Stimulated activated CD4-positive, alpha-beta T cell treated with anti-CD3 and anti-CD28 coated beads, Interleukin-15, amount 100 ng/mL, for 48 hours (primary cell): ENCODE measurements at places on chromosomes 3 and 15.

DNA sequence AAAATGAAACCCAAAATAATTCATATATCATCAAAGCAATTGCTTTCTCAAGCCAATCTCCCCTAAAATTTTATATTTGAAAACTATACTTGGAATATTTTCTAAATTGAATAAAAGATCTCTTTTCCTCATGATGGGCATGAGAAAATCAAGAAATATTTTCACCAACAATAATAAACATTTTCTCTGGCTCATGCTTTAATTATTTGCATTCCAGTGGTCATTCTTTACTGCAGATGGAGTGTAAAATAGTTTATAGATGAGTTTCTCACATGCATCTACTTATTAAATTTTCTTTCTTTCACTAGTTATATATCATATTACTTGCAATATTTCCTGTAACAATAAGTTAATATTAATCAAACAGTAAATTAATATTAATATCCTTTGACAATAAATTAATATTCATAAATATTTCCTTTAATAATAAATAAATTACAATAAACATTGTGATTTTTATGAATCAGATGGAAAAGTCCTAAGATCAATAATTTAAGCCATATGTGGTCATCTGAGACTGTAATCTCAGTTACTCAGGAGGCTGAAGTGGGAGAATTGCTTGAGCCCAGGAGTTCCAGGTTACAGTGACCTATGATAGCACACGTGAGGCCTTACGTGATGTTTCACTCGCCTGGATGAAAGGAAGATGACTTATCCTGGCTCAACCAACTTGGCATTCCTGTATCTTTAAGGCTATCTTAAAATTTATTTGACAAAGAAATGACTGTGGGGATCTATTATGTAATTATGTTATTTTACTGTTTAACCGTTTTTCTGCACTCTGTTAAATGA, 958.8 kb downstream of the ZPLD1 start:
- DNase-seq, result no peak

DNA sequence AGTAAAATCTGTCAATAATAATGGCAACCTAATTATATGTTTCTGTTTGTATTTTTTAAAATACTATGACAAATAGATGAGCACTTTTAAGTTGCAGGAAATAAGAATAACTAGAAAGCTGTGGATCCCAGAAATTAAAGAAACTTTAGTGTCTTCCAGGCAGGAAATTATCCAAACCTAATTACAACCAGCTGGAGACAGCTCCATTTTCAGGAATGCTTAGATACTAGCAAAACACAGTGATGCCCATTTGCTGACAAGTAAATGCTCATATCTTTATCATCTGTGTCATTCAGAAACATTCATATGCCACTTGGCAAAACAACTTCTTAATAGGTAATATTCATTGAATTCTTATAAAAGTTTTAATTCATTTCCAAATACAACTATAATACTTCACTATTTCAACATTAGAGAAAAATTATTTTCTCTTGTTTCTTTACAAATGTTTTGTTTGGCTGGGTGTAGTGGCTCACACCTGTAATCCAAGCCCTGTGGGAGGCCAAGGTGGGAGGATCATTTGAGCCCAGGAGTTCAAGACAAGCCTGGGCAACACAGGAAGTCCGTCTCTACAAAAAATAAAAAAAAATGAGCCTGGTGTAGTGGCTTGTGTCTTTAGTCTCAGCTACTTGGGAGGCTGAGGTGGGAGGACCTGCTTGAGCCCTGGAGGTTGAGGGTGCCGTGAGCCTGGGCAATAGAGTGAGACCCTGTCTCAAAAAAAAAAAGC, 169.1 kb upstream of the TSPAN3 start:
- no peak for DNase-seq

GRCh38 chr15:27592036-27592760, 506.9 kb downstream of the OCA2 start:
- DNase-seq, result no peak

- DNase-seq, result no peak
Observed at GRCh38 chr3:192079098-192079497, 618.1 kb downstream of the PYDC2 start.

- no peak for DNase-seq
Observed at GRCh38 chr3:167821248-167821805, 85.8 kb downstream of the SERPINI1 start.

- no peak for DNase-seq
Observed at GRCh38 chr3:158105710-158106253, 438 bp downstream of the SHOX2 start.

- DNase-seq, result no peak
Observed at GRCh38 chr15:101482526-101483371, 6.8 kb downstream of the PCSK6 start.

GRCh38 chr3:42886294-42886822, 10.7 kb upstream of the CYP8B1 start:
- no peak for DNase-seq

DNA sequence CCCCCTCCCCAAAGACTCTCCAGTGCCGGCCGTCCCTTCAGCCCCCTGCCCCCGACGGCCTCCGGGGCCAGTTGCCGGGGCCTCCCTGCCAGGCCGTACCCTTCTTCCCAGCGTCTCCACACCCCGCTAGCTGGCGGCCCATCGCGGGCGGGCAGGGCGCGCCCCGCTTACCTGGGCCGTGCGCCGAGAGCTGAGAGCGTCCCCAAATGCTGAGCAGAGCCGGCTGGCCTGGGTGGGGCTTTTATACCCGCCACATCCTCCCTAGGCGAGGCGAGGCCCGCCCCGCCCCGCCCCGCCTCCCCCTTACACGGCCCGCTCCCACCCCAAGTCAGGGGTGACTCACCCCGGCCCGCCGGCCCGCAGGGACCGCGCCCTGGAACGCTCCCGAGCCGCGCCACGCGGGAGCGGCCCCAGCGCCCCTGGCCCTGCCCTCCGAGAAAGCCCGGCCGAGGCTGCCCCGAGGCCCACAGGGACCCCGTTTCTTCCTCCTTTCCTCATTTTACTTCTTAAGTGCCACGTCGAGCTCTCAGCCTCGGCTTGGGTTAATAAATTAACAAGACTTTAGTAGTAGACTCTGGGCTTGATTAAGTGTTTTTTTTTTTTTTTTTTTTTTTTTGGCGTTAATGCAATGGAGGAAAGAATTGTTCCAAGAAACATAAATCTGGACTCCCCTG, at the start of gene ANXA2:
Gene ANXA2 (minus strand): TSS at position 215 of the 674 bp plus-strand sequence. CDS start 11,911 bp downstream, outside the sequence.
- DNase-seq, result peak; percentile 72

- no peak for DNase-seq
Observed at GRCh38 chr3:39250116-39250747, 29.6 kb downstream of the CX3CR1 start.

DNA sequence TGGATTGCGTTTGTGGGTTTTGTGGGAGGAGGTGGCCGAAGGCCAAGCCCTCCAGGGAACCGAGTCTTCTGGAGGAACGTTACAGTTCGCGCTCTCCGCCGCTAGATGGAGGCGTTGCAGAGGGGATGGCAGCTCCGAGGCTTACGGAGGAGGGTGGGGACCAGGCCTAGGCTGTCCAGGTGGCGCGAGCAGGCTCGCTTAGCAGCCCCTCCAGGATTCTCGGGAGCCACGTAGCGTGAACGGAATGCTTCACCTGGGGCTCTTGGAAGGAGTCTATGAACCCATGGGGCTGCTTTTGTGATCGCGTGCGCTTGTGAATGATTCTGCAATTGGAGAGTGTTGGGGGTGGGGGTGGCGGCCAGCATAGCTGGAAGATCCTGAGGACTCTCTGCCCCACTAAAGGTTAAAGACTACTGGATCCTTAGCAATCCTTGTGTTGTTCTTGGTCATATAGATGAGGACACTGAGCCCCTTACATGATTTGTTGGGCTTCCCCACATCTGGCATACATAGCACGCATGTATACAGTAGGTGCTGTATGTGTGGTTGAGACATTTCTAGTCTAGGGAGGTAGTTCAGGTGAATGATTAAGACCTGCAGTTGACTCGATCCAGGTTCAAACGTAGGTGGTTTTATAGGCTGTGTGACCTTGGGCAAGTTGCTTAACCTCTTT, 25.7 kb downstream of the FAM3D start:
- peak; percentile 12 for DNase-seq

DNA sequence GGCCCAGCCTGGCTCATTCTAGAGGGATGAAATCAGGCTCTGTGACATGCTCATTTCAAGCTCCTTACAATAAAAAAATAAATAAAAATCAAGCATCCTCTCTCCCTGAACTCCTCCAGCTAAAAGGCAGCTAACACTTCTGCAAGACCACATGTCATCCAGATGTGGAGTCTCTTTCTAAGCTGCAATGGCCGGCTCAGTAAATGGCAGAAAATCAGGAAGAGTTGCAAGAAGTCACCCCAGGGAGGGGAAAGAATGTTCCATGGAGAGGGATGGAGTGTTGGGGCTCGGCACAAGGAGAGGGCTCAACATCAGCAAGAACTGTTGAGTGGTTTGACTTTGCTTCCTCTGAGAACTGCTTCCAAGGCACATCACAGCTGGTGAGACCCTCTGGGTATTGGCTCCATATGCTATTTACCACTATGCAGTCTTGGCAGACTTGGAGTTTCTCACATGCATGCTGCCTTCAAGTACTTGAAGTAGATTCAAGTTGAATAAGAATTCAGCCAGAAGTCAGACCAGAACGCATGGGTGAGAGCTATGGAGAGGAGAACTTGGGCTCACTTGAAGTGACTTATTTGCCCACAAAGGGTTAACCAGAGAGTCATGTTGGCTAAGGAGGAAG, 689.0 kb downstream of the NTRK3 start:
- DNase-seq, result no peak

- DNase-seq, result no peak
Observed at GRCh38 chr3:100581650-100582049, 27.8 kb upstream of the ADGRG7 start.

GRCh38 chr3:43693594-43693993, 2.9 kb downstream of the ABHD5 start:
- DNase-seq, result no peak

DNA sequence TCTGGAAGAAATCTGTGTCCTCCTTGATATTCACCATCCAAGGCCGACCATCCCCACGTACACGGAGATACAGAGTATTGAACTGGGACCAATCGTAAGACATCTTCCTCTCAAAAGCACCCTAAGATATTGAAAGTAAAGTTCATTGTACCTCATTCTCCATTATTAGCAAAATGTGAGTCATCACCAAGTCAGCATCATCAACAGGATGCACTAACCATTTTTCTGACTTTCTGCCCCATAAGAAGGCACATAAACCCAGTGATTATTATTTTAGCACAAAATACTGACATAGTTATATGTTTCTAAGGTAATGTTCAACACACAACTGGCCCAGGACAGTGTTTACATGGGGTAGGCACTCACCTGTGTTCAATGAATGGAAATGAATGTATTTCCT, 7.4 kb downstream of the NDUFAF1 start:
- DNase-seq, result no peak

- no peak for DNase-seq
Observed at GRCh38 chr15:100986158-100986896, 67.2 kb downstream of the LRRK1 start.

DNA sequence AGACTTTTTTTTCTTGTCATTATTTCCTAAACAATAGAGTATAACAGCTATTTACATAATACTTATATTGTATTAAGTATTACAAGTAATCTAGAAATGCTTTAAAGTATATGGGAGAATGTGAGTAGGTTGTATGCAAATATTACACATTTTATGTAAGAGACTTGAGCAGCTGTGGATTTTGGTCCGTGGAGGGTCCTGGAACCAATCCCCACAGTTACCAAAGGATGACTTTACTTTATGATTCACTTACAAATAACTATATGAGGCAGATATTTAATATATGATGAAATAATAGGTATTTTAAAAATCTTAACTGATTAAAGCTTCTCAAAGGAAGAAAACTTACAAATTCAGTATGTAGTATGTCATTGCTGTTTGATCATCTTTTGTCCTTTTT, 56.3 kb downstream of the PPP2R3A start:
- DNase-seq, result no peak

DNA sequence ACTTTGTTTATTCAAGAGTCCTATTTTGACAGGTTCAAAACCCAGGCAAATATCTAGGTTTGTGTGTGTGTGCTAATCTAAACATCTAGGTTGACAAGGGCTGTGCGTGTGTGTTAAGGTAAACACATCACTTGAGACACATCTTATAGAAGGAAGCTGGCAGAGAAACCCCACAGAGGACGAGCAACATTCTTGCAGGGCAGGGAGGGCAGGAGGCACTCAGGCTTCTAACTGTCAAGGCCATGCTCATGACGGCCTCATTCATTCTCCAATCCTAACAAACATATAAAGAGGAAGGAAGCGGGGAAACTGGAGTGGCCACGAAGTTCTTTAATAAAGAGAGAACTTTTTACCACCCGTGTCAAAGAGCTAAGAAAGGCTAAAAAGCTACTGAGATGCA, 43.4 kb downstream of the SLCO2A1 start:
- DNase-seq, result no peak

GRCh38 chr15:57708047-57708446, 1.5 kb downstream of the POLR2M start:
- DNase-seq, result no peak

GRCh38 chr15:38524156-38524555, 40.5 kb downstream of the RASGRP1 start:
- DNase-seq, result no peak

- DNase-seq, result no peak
Observed at GRCh38 chr3:61925721-61926120, 364.4 kb downstream of the PTPRG start.

GRCh38 chr3:195123281-195123691, 147.7 kb downstream of the XXYLT1 start:
- DNase-seq, result no peak

GRCh38 chr3:196339493-196340254, 1.5 kb upstream of the TM4SF19 start:
- no peak for DNase-seq

- no peak for DNase-seq
Observed at GRCh38 chr3:35437381-35437780, 201.9 kb upstream of the ARPP21 start.

DNA sequence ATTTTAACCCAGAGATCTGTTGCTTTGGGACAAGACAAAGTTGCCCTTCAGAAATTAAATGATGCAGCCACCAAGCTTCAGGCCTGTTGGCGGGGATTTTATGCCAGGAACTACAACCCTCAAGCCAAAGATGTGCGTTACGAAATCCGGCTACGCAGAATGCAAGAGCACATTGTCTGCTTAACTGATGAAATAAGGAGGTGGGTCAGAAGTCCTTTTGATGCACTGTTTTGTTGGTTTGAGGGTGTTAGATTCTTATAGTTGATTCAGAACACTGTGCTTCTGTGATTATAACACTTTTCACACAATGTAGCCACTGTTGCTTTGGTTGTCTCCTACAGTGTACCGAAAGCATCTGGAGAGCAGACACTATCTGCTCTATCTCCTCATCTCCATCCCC, 20.8 kb upstream of the NXPE3 start:
- DNase-seq, result no peak

DNA sequence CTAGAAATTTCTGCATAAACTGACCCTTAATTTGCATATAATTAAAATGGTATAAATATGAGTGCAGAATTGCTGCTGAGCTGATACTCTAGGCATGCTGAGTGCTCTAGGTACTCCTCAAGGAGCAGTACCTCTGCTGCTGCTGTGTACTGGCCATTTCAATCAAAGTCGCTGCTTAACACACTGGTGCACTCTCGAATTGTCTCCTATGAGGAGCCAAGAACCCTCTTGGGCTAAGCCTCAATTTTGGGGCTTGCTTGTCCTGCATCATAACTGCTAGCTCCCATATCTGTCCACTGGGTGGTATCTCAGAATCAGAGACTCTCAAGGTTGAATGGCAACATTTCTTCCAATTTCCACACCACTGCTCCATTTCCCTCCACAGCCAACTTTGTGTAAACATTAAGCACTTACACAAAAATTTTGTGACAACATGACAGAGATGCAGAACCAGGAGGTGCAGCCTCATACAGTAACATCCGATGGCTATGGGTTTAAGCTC, 82.5 kb downstream of the XXYLT1 start:
- no peak for DNase-seq

GRCh38 chr15:100968050-100968966, 49.2 kb downstream of the LRRK1 start:
- DNase-seq, result no peak
